ENCODE measurements at places on chromosomes 1 and 21.
A peak's percentile ranks its signal among the peaks of the same experiment; 100 is the strongest.

DNA sequence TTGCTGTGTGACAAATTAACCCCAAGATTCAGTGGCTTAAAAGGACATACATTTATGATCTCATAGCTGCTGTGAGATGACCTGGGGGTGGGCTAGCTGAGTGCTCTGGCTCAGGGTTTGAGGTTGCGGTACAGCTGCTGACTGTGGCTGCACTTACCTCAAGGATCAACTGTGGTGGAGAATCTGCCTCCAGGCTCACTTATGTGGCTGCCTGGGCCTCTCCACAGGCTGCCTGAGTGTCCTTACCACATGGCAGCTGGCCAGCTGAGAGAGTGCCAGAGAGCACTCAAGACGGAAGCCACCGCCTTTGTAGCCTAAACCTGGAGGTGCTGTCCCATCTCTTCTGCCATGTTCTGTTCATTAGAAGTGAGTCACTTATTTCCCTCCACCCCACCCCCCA is 5.7 kb downstream of the LRRC71 start:
- peak; percentile 54 for DNase-seq

DNA sequence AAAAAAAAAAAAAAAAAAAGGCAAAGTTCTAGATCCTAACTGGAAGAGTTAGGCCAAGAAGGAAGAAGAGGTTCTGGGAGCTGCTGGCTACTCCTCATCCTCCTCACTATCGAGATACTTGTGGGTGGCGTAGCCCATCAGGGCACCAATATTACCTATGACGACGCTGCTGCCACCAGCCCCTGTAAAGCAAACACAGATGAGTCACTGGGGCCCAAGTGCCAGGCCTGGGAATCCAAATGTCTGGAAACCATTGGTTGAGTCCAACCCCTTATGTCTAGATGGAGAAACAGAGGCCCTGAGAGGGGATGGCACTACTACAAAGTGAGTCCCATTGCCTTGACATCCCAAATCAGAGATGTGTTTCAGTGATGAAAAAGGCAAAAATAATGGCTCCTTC is 5.7 kb downstream of the IFI6 start:
- no peak for DNase-seq

DNA sequence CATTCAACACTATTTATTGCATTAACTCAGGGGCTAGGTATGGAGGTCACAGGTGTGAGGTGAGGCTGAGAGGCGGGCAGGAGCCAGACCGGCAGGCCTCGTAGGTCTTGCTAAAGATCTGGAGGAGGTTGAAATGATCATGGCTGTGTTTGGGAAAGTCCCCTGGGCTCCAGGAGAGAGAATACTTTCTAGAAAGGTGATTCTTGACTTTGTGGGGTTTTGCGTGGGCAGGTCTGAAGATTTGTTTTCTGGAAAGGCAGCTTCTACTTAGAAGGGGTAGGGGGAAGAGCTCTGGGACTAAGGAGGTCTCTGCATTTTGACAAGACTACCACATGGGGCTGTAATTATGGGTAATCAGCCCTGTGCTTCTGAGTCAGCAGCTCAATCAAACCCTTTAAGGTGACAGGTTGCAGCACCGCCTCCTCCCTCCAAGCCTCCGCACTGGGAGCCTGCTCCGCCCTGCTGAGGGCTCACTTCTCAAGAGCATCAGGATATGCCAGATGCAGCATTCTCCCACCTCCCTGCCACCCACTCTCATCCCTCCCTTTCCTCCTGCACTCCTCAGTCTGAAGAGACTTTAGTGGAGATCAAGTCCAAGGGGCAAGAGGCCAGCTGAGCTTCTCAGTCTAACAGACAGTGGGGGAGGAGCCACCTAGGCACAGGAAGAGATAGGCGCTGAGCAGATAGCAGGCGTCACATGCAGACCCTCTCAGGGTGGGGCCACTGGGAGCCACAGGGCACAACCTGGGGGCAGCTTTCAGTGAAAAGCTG is 30.5 kb downstream of the SLC30A1 start:
- no peak for DNase-seq

GRCh38 chr1:39799770-39800470 is 11.3 kb upstream of the BMP8B start:
- DNase-seq: no peak

GRCh38 chr1:243884603-243885002 is 34.6 kb upstream of the AKT3 start:
- no peak for DNase-seq

DNA sequence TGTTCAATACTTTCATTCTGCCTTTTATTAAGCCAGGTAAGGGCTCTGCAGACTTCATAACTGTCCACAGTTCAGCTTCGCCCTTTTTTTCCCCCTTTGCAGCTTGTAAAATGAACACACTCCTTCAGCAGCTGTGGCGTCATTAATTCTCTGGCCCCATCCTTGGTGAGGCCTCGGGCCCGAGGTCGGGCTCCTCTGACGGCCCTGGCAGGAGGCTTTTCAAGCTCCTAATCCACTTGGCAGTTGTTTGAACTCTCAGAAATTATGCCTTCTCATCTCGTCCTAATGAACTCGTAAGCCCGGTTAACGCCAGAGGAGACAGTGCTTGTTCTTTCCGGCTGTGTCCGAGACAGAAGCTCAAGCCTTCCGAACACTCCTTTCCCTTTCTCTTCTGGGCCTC is 18.1 kb upstream of the EPHA8 start:
- DNase-seq: no peak

GRCh38 chr1:185539277-185539943 is 194.8 kb upstream of the HMCN1 start:
- no peak for DNase-seq

DNA sequence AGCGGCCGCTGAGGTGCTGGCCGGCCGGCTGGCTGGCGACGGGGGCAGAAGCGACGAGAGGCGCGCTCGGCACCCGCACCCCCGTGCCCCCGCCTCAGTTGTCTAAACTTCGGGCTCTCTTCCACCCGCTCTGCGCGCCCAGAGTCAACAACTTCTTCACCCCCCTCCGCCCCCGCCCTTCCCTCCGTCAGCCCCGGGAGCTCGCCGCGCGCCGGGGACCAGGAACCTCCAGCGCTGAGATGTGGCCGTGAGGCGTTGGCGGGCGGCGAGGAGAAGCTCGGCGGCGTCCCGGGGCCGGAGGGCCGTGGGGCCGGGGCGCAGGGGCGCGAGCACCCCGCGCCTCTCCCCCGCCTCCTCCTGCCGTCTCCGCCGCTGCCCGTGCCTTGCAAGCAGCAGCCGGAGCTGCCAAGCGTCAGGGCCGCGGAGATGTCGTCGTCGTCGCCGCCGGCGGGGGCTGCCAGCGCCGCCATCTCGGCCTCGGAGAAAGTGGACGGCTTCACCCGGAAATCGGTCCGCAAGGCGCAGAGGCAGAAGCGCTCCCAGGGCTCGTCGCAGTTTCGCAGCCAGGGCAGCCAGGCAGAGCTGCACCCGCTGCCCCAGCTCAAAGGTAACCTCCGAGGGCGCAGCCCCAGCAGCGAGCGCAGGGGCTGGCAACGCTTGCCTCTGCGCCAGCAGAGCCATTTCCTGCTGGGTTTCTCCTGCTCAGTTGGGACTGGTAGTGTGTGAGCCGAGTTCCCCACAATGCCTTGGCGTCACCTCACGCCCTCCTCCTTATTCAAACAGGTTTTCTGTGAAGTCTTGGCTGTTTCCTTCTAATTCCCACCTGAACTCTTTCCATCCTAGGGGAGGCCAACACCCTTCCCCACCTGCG is 710 bp downstream of the PPP2R5A start:
- peak; percentile 64 for DNase-seq

DNA sequence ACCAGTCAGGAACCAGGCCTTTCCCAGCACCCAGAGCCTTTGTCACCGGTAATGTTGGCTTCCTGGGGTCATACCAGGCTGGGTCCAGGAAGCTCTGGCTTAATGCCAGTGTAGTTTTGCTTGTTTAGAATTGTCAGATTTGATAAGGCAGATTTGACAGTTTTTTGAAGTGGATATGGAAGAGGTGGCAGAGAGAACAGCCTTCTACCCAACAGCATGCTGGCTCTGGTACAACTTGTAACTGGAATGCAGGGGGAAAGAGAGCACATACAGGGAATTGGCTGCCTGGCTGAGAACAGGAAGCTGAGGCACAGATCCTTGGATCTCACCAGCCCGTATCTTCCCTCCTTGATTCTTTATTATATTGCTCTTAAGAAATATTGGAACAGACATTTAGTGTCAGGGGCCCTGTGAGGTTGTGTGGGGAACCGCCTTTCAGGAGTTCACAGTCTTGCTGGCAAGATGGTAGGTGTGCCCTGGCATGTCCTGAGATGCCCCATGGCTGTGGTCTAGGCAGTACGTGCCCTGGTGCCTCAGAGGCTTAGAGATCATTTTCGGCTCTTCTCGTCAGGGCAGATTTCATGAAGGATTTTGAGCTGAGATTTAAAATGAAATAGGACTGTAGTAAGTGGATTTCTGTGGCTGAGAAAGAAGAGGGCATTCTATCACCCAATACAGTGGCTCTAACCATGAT is 227.0 kb downstream of the PBX1 start:
- no peak for DNase-seq

DNA sequence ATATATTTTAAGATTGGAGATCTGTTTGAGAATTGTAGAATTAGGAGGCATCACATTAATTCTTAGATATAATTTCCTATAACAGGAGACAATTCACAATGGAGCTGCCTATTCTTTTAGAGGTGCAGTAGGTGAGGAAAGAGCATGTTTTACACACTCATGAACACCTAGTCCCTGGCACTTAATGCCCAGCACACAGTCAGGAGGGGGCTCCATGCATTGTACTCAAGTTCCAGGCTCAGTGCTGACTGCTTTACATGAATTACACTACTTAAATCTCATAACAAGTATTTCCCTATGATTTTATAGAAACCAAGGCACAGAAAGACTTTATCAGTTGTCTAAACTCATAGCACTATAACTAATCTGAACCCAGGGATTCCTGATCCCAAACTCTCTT is 360 bp upstream of the GBP3 start:
- no peak for DNase-seq

DNA sequence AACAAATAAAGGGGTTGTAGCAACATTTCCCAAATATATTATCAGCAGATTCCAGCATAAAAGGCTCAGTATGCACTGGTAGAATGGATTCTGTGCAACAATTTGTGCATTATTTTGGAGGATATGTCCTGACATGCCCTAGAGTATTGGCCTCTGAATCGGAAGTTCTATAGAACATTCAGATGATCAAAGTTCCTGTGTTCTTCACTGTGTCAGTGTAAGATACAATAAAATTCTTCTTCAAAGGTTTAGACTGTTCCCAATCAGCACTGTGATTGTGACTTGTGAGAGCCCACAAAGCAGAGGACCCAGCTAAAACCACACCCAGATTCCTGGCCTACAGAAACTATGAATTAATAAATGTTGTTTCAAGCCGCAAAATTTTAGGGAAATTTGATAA is 33.6 kb upstream of the GBP5 start:
- no peak for DNase-seq

DNA sequence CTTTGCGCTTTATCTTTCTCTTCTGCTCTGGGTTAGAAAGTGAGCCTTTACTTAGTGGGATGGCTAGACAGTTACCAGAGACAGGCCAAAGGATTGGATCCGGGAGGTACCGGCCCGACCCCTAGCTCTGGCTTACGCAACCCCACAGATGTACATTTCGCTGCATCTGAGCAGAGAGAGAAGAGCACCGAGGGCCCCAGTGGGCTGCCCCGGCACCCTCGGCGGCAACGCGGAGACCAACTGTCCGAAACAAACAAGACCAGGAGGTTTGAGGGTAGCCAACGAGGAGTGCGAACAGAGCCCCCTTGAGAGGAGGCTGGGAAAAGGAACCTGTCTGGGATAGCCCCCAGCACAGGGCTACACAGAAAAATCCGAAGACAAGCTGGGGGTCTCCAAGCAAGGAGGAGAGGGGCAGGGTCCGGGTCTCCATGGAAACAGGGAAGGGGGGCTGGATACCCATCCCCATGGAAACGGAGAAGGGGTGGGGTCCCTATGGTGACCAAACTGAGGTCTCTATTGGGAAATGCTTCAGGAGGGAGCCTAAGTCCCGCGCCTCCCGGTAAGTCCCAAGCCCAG is 373 bp downstream of the MTF1 start:
- peak; percentile 43 for DNase-seq

DNA sequence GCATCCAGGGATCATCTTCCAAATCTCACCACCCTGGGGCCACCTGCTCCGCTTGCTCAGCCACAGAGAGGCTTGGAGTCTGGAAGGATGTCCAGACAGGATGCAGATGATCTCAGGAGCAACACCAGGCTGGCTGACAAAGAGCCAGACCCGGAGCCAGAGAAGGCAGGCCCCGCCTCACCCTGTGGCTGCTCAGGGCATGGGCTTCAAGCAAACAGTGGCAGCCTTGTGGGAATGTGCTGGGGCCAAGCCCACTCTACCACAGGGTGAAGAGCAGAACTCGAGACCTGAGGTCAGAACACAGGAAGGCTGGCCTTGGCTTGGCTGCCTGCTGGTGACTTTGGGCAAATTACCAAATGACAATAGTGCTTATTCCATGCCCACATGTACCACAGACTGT is 45.5 kb downstream of the MRPL37 start:
- no peak for DNase-seq

GRCh38 chr1:5955479-5955977 is 36.7 kb downstream of the NPHP4 start:
- no peak for DNase-seq

- DNase-seq: no peak
These were observed 61.0 kb upstream of the NEK2 start for GRCh38 chr1:211736351-211736915.

DNA sequence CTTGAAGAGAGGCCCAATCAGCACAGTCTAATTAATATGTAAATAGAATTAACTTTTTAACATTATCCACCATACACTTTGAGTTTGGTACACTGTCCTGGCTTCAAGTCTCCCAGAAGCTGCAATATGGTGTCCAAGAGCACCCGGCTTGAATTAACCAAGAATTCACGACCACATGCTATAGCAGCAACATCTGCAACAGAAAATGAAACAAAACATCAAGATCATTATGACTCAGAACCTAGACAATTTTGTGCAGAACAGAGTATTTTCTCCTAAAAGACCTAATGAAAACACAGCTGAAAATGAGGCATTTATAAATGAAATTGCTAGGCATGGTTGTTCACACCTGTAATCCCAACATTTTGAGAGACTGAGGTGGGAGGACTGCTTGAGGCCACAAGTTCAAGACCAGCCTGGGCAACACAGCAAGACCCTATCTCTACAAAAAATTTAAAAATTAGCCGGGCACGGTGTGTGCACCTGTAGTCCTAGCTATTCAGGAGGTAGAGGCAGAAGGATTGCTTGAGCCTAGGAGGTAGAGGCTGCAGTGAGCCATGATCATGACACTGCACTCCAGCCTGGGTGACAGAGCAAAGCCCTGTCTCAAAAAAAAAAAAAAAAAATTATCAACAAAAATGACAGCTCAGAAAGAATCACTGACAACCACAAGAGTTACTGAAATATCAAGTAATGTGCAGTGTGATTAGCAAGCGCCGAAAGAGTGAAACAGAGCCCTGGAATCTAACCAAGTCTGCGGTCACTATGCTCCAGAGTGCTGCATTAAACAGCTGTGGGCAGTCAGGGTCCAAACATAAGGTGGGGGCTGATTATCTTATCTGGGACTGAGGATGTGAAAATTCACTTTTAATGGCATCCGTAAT is 45.3 kb downstream of the HSF2BP start:
- no peak for DNase-seq

GRCh38 chr1:86714159-86714558 is 9.8 kb downstream of the SH3GLB1 start:
- no peak for DNase-seq

Data from HL-60 (cell line).